HT-29 (cell line): ENCODE measurements at places on chromosomes 3 and 15. TPM values are rescaled to one million over a fixed set of nuclear protein-coding genes. Genes with fewer than 3 reads are reported as not detected.
A peak's percentile ranks its signal among the peaks of the same experiment; 100 is the strongest.

DNA sequence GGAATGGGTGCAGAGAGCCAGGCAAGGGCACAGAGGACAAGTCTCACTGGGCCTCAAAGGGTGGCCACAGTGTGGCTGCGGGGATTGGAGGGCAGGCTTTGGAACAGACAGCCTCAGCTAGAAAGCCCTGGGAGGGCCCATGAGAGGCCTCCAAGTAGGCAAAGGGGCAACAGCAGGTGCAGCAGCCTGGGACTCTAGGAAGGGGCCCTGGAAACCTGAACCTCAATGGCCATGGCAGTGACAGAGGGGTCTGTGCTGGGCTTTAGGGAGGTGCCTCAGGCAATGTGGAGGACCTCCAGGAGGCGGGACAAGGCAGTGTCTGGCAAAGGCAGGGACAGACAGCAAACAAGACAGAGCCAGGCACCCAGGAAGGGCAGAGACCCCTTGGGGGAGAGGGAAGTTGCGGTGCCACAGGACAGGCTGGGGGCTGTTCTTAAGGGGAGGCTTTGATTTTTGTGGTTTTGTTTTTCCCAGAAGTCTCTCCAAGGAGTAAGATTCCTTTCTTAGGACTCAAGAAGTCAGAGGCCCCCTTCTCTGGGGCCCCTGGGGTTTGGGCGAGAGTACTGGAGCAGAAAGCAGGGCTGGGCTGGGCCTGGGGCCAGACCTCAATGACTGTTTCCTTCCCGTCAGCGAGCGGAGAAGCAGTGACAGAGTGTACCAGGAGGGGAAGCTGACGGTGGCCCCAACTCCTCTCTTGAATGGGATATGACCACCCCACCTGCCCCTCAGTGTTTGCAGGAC is 9.7 kb downstream of the STOML1 start:
- DNase-seq = no peak

The LZTFL1 gene
- total RNA-seq = 3.2 and 6.4 TPM in 2 replicates

- no peak for DNase-seq
Observed at GRCh38 chr3:113266738-113267137, 55.4 kb downstream of the BOC start.

The PDIA3 gene
- total RNA-seq = 560 and 640 TPM in 2 replicates

DNA sequence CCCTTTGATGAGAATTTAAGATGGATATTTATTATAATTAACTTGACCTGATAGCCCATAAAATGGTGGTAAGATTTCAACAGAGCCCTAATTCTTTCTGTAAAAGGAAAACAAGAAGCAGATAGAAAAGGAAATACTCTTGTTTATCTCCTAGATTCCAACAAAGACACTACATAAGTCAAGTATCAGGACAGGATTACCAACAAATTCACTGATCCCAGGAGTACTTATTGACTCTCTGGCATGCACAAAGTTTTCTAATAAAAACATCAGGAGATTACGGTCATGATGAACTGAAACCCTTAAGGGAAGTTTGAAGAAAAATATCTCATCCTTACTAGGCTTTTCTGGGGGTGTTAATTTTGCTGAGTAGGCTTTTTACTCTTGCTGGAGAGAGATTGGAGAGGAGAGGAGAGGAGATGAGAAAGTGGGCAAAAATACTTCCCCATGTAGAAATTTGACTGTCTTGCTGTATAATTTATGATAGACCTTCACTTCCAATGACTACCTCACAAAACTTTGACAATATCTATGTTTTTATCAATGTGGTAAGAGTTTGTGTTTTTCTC is 43.1 kb upstream of the SLC24A5 start:
- DNase-seq = no peak

GRCh38 chr15:70632491-70633102 is 130.8 kb downstream of the UACA start:
- peak; percentile 66 for DNase-seq

The SLC25A26 gene
- 11.0 and 17.4 TPM in 2 replicates for total RNA-seq

DNA sequence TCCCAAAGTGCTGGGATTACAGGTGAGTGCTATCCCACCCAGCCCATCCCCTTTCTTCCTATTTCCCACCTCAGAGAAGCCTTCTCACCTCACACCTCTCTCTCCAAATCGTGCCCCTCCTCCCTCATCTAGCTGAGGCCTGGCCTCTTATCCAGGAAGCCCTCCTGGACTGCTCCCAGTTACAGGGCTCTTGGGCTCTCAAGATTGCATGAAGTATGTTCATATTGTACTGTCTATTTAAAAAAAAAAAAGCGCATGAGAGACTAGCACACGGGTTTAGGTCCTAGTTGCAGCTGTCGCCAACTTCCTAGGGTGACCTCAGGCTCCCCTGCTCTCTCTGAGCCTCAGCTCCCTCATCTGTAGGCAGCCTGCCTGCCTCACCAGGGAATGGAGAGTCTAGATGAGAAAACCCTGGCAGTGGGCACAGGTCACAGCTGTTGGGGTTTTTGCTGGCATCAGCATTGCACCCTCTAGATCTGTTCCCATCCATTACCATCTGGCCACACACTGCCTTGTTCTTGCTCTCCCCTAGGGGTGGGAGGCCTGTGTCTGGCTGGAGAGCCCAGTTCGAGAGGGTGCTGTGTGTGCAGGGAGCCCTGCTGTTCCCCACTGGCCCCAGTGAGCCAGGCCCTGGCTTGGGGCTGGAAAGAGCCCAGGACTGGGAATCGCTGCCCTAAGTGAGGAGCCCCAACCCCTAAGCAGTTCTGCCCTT is 24.2 kb upstream of the C15orf39 start:
- no peak for DNase-seq

The ATP13A5 gene
- total RNA-seq = not detected in 2 replicates

GRCh38 chr3:172384836-172385235 is 63.4 kb downstream of the GHSR start:
- DNase-seq = no peak

- DNase-seq = no peak
Observed at GRCh38 chr3:193314161-193314560, 64.4 kb downstream of the ATP13A5 start.

GRCh38 chr15:63764124-63764803 is 69.5 kb downstream of the HERC1 start:
- DNase-seq = no peak

GRCh38 chr15:92149465-92149864 is 244.2 kb upstream of the ST8SIA2 start:
- DNase-seq = no peak
